A549 treated with RU486 at 1 μM for 4 hours (cell line): ENCODE measurements at places on chromosomes 7 and 10. TPM values are rescaled to one million over a fixed set of nuclear protein-coding genes. Genes with fewer than 3 reads are reported as not detected.

The CDK14 gene
- 0.07 to 0.22 TPM (median 0.16 TPM) in 4 of 5 replicates, not detected in the other for total RNA-seq

The NKX2-3 gene
- 0.07 to 0.09 TPM (median 0.08 TPM) in 4 of 5 replicates, not detected in the other for total RNA-seq

The CASP7 gene
- 35.0 to 42.5 TPM (median 36.9 TPM) in 5 replicates for total RNA-seq

The PCDH15 gene
- total RNA-seq: not detected in 5 replicates

The AGAP5 gene
- total RNA-seq: 1.4 to 2.9 TPM (median 2.4 TPM) in 5 replicates

The SPDYE5 gene
- total RNA-seq: not detected in 5 replicates

The MMRN2 gene
- 0.79 to 1.2 TPM (median 1.00 TPM) in 5 replicates for total RNA-seq

The POU6F2 gene
- not detected in 5 replicates for total RNA-seq

The CPEB3 gene
- 0.16 to 0.37 TPM (median 0.34 TPM) in 5 replicates for total RNA-seq

The ANKRD1 gene
- total RNA-seq: 5.3 to 8.7 TPM (median 7.9 TPM) in 5 replicates

The GPR15LG gene
- total RNA-seq: not detected in 5 replicates

The BET1 gene
- total RNA-seq: 25.1 to 29.5 TPM (median 25.7 TPM) in 5 replicates

The CAPZA2 gene
- total RNA-seq: 83.9 to 191 TPM (median 126 TPM) in 5 replicates

The HKDC1 gene
- 15.2 to 21.3 TPM (median 17.1 TPM) in 5 replicates for total RNA-seq

The ELFN1 gene
- 0.32 to 0.59 TPM (median 0.39 TPM) in 5 replicates for total RNA-seq

The PRRT4 gene
- total RNA-seq: 0.17 to 0.81 TPM (median 0.41 TPM) in 5 replicates
